ENCODE measurements at places on chromosomes 1 and 21.

DNA sequence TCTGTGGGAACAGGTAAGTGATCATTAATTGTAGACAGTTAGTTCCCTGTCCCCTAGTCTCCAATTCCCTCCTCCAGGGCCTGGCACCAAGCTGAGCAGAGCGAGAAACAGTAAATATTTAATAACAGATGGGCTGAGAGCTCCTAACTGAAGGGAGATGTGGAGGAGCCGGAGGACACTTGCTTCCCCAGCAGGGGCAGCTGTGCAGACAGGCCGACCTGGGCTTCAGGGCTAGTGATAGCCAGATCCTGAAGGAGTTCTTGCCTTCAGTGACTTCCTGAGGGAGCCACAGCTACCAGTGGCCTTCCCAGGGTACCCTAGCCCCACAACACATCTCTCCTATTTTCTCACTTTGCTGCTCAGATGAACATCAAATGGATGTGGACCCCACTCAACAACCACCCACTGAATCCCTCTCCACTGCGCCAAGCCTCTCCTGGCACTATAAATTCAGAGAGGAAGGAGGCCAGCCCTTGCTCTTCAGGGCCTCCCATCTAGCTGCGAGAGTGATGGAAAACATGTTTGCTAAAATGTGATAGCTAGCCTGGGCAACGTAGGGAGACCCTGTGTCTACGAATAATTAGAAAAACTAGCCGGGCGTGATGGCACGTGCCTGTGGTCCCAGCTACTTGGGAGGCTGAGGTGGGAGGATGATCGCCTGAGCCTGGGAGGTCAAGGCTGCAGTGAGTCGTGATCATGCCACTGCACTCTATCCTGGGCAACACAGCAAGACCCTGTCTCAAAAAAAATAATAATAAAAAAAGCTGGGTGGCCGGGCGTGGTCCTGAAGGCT, 26.9 kb upstream of the SYNC start:
- peaks cover 34% of the 10 kb centered on the region for H3K4me1 ChIP-seq
- no peak overlapping the region for H3K4me3 ChIP-seq
- no peak for DNase-seq
- H3K36me3 ChIP-seq: no peaks in the 10 kb centered on the region

- H3K4me1 ChIP-seq: peaks cover 11% of the 10 kb centered on the region
- H3K27me3 ChIP-seq: no peaks in the 10 kb centered on the region
- no peaks in the 10 kb centered on the region for H3K36me3 ChIP-seq
- peak; percentile 79 for DNase-seq
- no peak overlapping the region for H3K27ac ChIP-seq
- H3K4me3 ChIP-seq: no peak overlapping the region
Observed at GRCh38 chr1:23904748-23905357, 8.3 kb downstream of the CNR2 start.

GRCh38 chr1:223473601-223474344, 80.6 kb downstream of the CCDC185 start:
- no peak for DNase-seq
- no peak overlapping the region for H3K4me3 ChIP-seq
- H3K36me3 ChIP-seq: no peaks in the 10 kb centered on the region
- no peak overlapping the region for H3K27ac ChIP-seq
- H3K4me1 ChIP-seq: no peaks in the 10 kb centered on the region

DNA sequence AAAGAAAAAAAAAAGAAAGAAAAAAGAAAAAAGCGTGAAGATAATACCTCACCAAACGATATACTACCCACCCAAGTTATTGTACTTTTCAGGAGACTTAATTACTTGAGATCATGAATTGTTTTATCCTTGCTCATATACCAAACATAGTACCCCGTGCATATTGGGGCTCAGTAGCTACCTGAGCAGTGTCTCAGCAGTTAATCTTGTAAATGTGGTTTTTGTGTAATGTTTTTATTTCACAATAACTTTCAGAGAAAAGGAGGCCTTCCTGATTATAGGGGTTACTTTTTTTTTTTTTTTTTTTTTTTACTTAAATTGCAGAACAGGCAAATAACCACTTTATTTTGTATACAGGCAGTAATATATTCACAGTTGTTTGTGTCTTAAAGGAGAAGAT, 80.3 kb downstream of the OSBPL9 start:
- no peaks in the 10 kb centered on the region for H3K27me3 ChIP-seq
- no peak for DNase-seq
- no peaks in the 10 kb centered on the region for H3K36me3 ChIP-seq
- H3K27ac ChIP-seq: no peak overlapping the region
- peaks cover 11% of the 10 kb centered on the region for H3K4me1 ChIP-seq

DNA sequence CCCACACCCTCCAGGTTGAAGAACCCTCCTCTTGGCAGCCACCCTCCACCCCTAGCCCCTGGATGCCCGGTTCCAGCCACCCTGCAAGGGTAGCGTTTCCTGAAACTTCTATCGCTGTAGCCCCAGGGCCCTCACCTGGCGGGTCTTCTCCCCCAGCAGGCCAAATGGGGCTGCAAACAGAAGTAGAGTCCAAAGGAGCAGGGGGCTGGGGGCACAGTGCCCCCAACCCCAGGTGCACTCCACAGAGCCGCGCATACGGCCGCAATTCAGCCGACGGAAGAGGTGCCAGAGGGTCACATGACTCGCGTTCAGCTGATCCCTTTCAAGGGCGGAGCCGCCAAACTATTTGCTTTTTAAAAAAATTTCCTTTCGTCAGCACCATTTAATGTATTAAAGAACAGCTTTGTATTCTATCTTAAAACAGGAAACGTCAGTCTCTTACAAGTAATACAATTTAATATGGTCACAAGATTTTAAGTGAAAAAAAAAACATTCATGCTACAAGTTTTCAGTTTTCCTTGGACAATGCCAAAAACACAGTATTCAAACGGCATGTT, at the start of gene GLMP:
Gene GLMP, minus strand, starts transcription at position 289 of the 557 bp plus-strand sequence. Its CDS starts 34 bp downstream, at position 255.
- DNase-seq: peak; percentile 69
- no peaks in the 10 kb centered on the region for H3K36me3 ChIP-seq
- peaks cover 15% of the 10 kb centered on the region for H3K4me1 ChIP-seq
- H3K4me3 ChIP-seq: peak within 1 kb of the TSS; percentile 73
- no peak within 1 kb of the TSS for H3K27ac ChIP-seq

All from PC-3 (cell line).